ENCODE measurements at places on chromosomes 1 and 21. TPM values are rescaled to one million over a fixed set of nuclear protein-coding genes. Genes with fewer than 3 reads are reported as not detected.

GRCh38 chr1:242199776-242200458, 201.0 kb upstream of the MAP1LC3C start:
- no peaks in the 10 kb centered on the region for H3K4me1 ChIP-seq
- H3K27ac ChIP-seq = no peak overlapping the region
- no peaks in the 10 kb centered on the region for H3K36me3 ChIP-seq
- DNase-seq = no peak

GRCh38 chr1:171226747-171227370, 21.4 kb upstream of the FMO1 start:
- H3K27me3 ChIP-seq = no peaks in the 10 kb centered on the region
- DNase-seq = no peak
- peaks cover 7% of the 10 kb centered on the region for H3K4me1 ChIP-seq
- H3K4me3 ChIP-seq = no peak overlapping the region

- H3K27ac ChIP-seq = no peak overlapping the region
- no peaks in the 10 kb centered on the region for H3K27me3 ChIP-seq
- no peak for DNase-seq
- no peaks in the 10 kb centered on the region for H3K36me3 ChIP-seq
- H3K4me1 ChIP-seq = no peaks in the 10 kb centered on the region
Measured at GRCh38 chr1:38371505-38371844, 324.9 kb upstream of the POU3F1 start.

- peak; percentile 70 for DNase-seq
- H3K4me3 ChIP-seq = no peak overlapping the region
- H3K27me3 ChIP-seq = no peaks in the 10 kb centered on the region
- H3K36me3 ChIP-seq = no peaks in the 10 kb centered on the region
- no peaks in the 10 kb centered on the region for H3K4me1 ChIP-seq
- H3K27ac ChIP-seq = no peak overlapping the region
Measured at GRCh38 chr1:152479792-152480595, 30.6 kb upstream of the LCE5A start.

GRCh38 chr1:233224311-233224710, 71.2 kb downstream of the PCNX2 start:
- no peak overlapping the region for H3K4me3 ChIP-seq
- no peaks in the 10 kb centered on the region for H3K4me1 ChIP-seq
- no peaks in the 10 kb centered on the region for H3K36me3 ChIP-seq
- H3K27ac ChIP-seq = no peak overlapping the region
- H3K27me3 ChIP-seq = no peaks in the 10 kb centered on the region

DNA sequence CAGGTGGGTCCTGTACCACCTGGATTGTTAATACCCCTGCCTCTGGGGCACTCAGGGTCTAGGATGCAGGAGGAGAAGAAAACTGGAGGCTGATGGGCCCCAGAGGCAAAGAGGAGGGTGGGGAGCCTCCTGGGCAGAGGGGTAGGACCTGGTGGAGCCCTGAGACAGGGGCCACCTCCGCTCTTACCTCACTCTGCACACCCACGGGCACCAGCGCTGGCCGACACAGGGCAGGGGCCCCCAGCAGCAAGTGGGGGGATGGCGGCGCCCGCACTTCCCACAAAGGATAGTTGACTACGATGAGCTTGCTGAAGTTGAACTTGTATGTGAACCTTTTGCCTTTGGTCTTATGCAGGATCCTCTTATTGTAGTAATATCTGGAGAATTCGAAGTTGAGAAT, 1.1 kb downstream of the ETV3L start:
- H3K4me3 ChIP-seq = no peak overlapping the region
- H3K27ac ChIP-seq = no peak overlapping the region
- no peaks in the 10 kb centered on the region for H3K4me1 ChIP-seq
- peak; percentile 56 for DNase-seq
- H3K36me3 ChIP-seq = no peaks in the 10 kb centered on the region
- no peaks in the 10 kb centered on the region for H3K27me3 ChIP-seq

- no peak for DNase-seq
- no peaks in the 10 kb centered on the region for H3K36me3 ChIP-seq
- no peak overlapping the region for H3K27ac ChIP-seq
- H3K27me3 ChIP-seq = no peaks in the 10 kb centered on the region
Measured at GRCh38 chr1:223341121-223341520, 22.9 kb downstream of the SUSD4 start.

GRCh38 chr1:195709821-195710220, 898.4 kb downstream of the KCNT2 start:
- H3K27ac ChIP-seq = no peak overlapping the region
- H3K36me3 ChIP-seq = no peaks in the 10 kb centered on the region
- no peaks in the 10 kb centered on the region for H3K4me1 ChIP-seq
- no peaks in the 10 kb centered on the region for H3K27me3 ChIP-seq
- no peak overlapping the region for H3K4me3 ChIP-seq

- H3K27me3 ChIP-seq = no peaks in the 10 kb centered on the region
- H3K4me1 ChIP-seq = peaks cover 7% of the 10 kb centered on the region
- no peaks in the 10 kb centered on the region for H3K36me3 ChIP-seq
- peak overlapping the region; percentile 3 for H3K27ac ChIP-seq
- DNase-seq = no peak
- no peak overlapping the region for H3K4me3 ChIP-seq
Measured at GRCh38 chr1:151478140-151478812, 19.0 kb upstream of the POGZ start.

- no peak overlapping the region for H3K27ac ChIP-seq
- H3K4me3 ChIP-seq = no peak overlapping the region
- H3K36me3 ChIP-seq = peaks cover 34% of the 10 kb centered on the region
- no peak for DNase-seq
Measured at GRCh38 chr1:201877877-201878401, 10.8 kb upstream of the SHISA4 start.

The HMGN1 gene
- total RNA-seq = 170 TPM

The SLC66A1 gene
- 20.9 TPM for total RNA-seq

The PPFIA4 gene
- total RNA-seq = 1.3 TPM

The LRRC53 gene
- not detected for total RNA-seq

The SPAG17 gene
- total RNA-seq = 0.12 TPM
